CD4-positive, alpha-beta T cell treated with Interleukin-6 at 100 ng/mL for 8 hours (primary cell): ENCODE measurements at places on chromosomes 12 and 14.

- DNase-seq, result no peak
Observed at GRCh38 chr14:89265234-89265633, 151.8 kb downstream of the FOXN3 start.

GRCh38 chr12:91203610-91204009 is 21.0 kb upstream of the DCN start:
- no peak for DNase-seq

DNA sequence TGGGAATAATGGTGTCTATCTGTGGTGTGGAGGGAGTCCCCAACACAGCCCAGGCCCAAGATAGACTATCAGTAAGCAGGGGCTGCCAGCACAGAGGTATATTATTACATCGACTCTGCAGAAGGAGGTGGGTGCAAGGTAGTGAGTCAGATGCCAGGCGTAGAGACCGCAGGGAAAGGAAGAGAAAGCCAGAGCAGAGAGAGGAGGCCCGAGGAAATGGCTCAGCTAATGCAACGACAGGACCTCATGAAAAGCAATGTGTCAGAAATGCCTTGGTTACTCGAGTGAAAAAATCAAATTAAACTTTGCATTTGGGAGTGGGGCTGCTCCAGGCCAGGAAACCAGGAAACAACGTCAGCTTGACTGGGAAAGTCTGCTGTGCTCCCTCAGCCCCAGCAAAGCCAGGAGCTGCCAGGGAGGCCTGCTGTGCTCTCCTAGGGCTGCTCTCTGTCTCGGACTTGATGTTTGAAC is 173.2 kb downstream of the SUDS3 start:
- DNase-seq, result no peak

GRCh38 chr12:25553098-25553497 is at the start of gene LMNTD1:
Gene LMNTD1, minus strand, starts transcription at chr12:25553283. Its CDS starts 324 bp downstream, at chr12:25552959.
- no peak for DNase-seq

GRCh38 chr14:98961191-98961590 is 310.8 kb downstream of the BCL11B start:
- DNase-seq, result no peak

GRCh38 chr12:85058339-85058738 is 22.2 kb downstream of the LRRIQ1 start:
- no peak for DNase-seq

- DNase-seq, result no peak
Observed at GRCh38 chr12:12800406-12801180, 12.6 kb upstream of the DDX47 start.

DNA sequence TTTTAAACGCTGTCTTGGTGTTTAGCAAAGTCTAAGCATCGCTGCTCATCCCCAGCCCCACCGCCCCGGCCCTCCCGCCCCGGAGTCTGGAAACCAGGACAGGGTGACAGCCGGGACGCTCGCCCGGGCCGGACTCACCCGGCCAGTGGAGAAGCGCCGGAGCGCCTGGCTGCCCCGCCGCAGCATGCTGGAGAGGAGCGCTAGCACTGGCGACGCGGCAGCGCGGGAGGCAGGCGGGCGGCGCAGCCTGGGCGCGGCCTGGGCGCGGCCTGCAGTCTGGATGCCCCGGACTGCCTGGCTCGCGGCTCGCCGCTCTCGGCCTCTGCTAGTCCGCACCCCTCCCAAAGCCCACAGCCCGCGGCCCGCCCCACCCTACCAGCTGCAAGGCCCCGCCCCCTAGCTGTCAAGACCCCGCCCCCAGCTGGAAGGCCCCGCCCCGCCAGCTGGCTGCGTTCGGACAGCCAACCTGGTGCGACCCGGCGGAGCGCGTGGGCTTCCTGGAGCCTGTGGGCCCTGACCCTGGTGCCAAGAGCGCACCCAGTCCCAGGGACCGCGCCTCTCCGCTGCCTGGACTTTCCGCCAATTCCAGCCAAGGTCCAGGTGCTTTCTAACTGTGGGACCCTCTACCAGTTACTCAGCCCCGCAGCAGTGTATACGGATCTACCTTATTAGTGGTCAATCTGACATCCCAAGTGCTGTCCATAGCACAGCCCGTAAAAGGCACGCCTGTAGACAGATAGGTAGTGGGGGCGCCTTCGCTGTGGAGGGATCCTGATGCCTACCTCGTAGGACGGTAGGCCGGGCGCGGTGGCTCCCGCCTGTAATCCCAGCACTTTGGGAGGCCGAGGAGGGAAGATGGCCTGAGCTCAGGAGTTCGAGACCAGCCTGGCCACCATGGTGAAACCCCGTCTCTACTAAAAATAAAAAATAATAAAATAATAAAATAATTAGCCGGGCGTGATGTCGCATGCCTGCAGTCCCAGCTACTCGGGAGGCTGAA is at the start of gene ALDH1L2:
Gene ALDH1L2, minus strand, starts transcription at position 208 of the 1,000 bp plus-strand sequence. Its CDS starts 22 bp downstream, at position 186.
- peak; percentile 26 for DNase-seq
